Suppressor macrophage treated with lipopolysaccharide for 4 hours (primary cell): ENCODE measurements at places on chromosomes 5 and 9.
A peak's percentile ranks its signal among the peaks of the same experiment; 100 is the strongest.

GRCh38 chr9:133182151-133182550 lies 18.4 kb upstream of the GBGT1 start:
- no peak for DNase-seq

DNA sequence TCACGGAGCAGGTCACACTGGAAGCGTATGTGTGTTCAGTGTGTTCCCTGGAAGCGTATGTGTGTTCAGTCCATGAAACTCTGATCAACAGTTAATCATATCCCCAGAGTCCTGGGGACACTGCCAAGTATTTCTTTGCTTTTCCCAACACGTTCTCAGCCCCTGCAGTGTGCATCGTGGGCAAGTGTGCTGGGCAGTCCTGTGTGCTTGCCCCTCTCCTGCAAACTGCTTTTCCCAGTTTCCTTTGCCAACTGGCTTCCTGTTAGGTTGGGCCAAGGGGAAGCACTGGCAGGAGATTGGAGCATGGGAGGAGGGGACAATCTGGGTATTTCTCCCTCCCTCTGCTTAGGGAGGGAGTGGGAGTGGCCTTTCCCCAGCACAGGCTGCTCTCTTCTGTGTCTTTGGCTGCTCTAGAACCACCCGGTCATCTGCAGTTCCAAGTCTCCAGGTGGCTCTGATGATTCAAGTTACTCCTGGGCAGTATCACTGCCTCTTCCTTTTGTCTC lies 36.8 kb upstream of the NEK6 start:
- no peak for DNase-seq

GRCh38 chr5:172707285-172708182 lies 63.5 kb downstream of the DUSP1 start:
- DNase-seq: peak; percentile 54

DNA sequence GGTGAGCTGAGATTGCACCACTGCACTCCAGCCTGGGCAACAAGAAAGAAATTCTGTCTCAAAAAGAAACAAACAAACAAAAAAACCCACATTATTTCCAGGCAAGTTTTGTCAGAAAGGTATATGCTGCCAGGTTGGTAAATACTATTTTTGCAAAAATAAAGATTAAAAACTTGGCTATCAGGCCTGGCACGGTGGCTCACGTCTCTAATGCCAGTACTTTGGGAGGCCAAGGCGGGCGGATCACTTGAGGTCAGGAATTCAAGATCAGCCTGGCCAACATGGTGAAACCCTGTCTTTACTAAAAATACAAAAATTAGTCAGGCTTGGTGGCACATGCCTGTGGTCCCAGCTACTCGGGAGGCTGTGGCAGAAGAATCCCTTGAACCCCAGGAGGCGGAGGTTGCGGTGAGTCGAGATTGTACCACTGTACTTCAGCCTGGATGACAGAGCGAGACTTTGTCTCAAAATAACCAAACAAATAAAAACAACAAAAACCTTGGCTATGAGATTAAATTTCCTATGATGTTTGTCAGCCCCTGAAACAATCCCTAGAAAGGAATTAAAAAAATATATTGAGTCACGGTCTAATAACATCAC lies 22.7 kb downstream of the AGXT2 start:
- no peak for DNase-seq

- no peak for DNase-seq
Measured at GRCh38 chr9:71781391-71781790, 13.1 kb upstream of the CEMIP2 start.

GRCh38 chr5:124574521-124575436 lies 171.7 kb downstream of the ZNF608 start:
- no peak for DNase-seq

GRCh38 chr5:109668668-109669422 lies 20.9 kb upstream of the MAN2A1 start:
- DNase-seq: no peak

DNA sequence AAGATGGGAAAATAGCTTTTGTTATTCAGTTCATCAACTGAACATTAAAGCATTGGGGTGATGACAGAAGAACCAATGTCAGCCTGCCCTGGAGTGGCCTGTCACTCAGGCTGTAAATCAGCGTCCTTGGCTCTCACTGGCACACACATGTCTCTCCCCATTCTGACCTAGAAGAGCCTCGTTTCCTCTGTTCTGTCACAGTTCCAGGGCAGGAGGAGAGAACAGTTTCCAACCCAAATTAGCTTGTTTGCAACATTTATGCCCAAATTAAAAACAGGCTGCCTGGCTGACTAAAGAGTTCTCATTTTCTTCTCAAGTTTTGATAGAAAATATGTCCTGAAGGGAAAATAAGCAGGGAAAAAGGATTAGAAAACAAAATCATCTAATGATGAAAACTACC lies 520.1 kb downstream of the CHSY3 start:
- no peak for DNase-seq

GRCh38 chr9:34991607-34992375 lies 2.2 kb downstream of the DNAJB5 start:
- DNase-seq: no peak

GRCh38 chr9:110640736-110641135 lies 27.9 kb upstream of the MUSK start:
- DNase-seq: no peak

DNA sequence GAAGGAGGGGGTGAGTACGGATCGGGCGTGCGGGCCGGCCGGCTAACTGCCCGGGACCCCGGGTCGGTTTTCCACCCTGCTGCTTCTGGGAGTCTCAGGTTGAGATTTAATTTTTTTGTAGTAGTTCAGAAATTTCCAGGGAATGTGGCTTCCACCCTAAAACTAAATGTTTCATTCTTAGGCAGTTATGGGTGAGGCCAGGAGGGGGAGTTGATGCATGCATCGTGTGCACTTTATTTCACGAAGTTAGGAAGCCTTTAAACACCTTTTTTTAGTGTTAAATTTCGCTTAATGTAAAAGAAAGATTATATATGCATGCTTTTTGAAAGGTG lies 905 bp downstream of the CDK9 start:
- DNase-seq: no peak

- no peak for DNase-seq
Measured at GRCh38 chr9:3730511-3730922, 204.7 kb upstream of the RFX3 start.

DNA sequence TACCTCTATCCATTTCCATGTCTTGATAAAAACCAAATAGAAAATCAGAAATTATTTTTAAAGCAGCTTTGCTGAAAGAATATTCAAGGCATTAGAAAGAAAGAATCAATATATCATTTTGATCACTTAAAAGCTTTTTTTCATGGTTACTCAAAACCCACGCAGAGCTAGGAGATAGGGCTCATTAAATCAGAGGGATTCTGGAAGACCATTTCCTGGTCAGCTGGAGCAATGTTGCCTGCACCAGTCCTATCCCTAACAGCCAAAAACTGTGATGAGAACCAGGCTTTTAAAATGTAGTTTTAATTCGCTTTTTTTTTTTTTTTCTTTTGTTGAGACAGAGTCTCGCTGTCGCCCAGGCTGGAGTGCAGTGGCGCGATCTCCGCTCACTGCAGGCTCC lies 72.3 kb downstream of the ARSB start:
- DNase-seq: no peak

DNA sequence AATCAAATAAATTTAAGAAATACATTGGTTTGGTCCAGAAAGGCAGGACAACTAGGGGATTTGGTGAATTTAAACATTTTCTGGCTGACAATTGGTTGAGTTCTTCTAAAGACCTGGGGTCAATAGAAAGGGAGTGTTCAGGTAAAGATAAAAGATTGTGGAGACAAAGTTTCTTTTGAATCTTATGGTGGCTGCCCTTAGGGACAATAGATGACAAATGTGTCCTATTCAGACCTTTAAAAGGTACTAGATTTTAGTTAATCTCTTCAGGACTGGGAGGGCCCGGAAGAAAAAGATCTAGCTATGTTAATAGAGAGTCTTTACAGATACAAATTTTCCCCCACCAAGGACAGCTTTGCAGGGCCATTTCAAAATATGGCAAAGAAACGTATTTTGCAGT lies 35.9 kb downstream of the PLEKHG4B start:
- no peak for DNase-seq

DNA sequence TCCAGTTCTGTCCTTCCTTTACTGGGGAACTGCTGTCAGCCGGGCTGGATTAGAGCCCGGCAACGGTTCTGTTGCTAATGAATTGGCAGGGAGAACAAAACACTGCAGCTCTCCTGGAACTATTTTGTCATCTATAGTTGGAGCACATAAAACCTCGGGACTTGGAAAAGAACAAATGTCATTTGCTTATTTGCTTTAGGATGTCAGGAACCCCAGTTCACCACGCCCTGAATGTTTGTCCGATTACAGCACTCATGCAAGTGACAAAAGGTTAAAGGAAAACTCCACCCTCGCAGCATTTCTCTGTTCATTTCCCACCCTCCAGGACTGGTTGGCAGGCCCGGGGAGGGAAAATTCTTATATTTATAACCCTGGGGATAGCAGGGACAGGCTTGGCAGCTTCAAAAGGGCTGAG lies 66.4 kb upstream of the PLPP1 start:
- no peak for DNase-seq

GRCh38 chr5:154473581-154474283 lies 4.3 kb downstream of the HAND1 start:
- no peak for DNase-seq
